Skin of body (tissue), 3 donors: ENCODE measurements at places on chromosomes 2 and 18.

GRCh38 chr18:78704971-78705461 lies 274.6 kb upstream of the SALL3 start:
- no peak for DNase-seq

DNA sequence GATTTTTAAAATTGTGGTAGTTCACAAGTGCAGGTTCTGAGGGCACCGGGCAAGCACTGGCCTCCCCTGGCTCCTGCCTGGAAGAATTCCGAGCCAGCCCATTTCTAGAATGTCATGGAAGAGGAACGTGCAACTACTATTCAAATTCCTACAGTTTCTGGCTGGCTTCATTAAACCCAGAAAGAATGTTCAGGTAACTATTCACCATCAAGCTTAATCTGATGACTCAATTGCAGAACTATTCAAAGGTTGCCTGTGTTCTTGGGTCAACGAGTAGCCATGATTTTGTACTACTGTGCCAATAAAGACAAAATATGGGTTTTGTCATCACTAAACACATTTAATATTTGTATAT lies 14.3 kb upstream of the MFF start:
- DNase-seq: no peak

DNA sequence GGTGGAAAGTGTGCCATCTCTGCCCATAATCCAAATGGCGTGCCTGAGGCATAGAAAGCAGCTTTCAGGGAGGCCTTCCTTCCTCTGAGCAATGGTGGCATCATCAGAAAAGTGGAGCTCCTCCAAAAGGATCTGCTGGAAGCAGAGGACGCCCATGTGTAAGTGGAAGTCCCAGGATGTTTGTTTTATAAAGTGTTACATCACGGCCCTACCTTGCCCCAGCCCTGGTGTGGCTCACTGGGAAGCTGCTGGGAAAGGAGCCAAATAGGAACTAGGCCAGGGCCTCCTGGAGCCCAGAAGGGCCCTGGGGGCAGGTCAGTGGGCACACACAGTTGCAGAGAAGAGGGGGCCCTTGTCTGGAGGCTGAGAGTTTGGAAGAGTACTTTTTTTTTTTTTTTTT lies 4.2 kb upstream of the ODC1 start:
- no peak for DNase-seq

DNA sequence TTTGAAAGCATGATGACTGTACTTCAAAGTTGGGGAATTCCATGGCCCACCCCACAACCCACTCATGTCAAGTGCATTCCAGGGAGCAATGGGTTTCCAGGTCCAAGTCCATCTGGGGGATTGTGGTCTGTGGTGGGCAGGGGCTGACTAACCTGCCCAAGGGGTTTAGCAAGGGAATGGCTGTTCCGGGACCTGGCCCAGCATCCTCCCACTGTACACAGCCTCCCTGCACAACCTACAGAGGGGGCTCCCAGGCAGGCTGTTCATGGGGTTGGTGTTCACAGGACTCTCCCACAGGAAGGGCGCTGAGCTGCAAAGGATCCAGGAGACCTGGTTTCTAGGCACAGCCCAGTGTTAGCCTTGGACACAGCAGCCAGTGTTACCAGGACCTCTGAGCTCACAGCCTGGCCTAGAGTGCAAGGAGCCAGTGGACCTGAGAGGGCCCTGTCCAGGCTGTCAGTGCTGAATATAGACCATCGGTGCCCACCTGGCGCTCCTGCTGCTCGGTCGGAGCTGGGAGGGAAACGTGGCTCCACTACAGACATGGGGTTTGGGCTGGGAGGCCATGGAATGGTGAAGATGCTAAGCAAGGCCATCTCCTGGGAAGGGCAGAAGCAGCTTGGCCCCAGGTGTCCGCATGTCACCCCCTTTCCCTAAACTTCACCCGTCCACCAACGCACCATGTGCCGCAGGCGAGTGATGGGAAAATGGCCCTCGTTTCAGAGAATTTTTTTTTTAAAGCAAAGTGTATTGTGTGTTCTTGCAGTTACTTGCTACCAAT lies 317.2 kb downstream of the GBX2 start:
- DNase-seq: no peak

DNA sequence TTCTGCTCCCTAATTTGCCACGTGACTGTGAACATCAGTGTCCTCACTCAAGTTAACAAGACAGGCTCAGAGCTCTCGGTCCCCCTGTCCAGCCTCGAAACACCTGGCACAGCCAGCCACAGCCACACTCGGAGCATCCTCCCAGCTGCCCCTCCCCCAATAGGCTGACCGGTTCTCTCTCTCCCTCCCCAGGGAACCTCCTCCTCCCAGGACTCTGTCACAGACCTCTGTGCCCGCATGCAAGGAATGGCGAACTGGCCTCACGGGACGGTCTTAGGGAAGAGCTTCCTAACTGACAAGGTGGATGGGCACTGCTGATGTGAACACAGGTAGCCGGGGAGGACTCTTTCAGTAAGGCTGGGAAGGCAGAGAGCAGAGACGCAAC lies 18.8 kb downstream of the CYP26B1 start:
- DNase-seq: no peak

DNA sequence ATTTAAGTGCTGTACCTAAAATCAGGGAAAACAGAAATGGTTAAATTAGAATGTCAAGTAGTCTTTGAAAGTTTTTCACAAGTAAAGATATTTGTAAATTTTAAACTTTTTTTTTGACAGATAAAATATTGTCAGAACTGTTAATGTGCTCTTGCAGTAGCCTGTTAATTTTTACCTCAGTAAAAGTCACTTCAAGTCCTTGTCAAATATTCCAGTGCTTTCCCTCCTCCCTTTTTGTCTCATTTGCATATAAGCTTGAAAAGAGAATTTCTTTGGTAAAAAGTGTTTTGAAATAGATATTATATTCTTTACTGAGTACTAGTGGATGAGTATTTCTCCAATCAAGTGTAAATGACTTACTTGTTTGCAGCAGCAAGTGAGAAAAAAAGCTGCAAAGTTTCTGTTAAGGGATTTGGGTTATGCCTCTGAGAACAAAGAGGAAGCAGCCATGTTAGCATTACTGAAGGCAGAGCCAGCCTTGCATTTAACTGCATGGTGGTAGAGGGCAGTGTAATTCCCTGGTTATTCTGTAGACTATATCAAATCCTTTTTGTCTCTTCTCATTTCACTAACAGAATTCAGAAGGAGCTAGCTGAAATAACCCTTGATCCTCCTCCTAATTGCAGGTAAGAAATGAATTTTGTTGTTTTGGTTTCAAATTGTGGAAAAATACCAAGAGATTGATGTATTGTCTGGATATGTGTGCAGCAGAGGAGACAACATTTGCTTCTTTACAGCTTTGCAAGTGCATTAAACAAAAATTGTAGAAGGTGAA lies 3.2 kb downstream of the UBE2E3 start:
- peak; percentile 85 for DNase-seq

DNA sequence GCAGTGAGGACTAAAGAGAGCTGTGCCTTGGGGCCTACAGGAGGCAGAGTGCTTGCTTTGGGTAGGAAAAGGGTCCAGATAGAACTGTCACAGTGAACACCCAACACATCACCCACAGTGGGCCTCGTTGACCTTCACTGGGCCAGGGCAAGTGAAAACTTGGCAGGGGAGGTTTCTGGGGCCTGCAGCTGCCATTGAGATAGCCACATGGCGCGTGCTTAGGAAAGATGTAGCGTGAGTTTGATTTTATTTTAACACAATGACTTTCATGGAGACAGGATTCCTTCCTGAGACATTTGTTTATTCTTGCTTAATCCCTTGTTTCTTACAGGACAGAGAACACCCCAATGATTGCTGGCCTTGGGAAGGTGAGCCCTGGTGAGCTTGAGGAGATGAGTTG lies 9.3 kb upstream of the ESPNL start:
- DNase-seq: no peak

DNA sequence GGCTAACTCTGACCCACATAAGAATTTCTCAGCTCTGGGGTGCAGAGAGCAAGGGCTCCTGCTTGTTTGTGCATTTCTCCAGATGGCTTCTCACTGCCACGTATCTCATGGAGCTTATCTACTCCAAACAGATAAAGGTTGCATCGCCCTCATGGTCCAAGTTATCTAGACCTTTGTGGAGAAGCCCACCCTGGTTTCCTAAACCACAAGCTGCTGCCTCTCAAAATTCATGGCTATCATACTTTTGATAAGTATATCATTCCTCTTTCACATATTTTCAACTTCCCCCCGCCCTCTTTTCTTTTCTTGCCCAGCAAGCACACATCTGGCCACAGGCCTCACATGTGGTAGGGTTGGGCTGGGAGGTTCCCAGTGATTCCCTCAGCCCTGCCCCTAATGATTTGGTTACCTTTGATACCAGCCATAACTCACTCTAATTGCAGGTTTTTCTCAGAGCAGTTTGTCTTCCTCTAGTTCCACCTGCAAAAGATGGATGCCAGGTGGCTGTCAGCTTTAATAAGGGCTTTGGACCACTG lies 146.0 kb downstream of the RHBDD1 start:
- no peak for DNase-seq

GRCh38 chr2:8803658-8804379 lies 33.6 kb downstream of the KIDINS220 start:
- DNase-seq: no peak

GRCh38 chr2:190976521-190976920 lies 37.5 kb downstream of the STAT1 start:
- DNase-seq: no peak

- DNase-seq: no peak
These were observed 125.4 kb downstream of the CLIP4 start for GRCh38 chr2:29240601-29241000.

DNA sequence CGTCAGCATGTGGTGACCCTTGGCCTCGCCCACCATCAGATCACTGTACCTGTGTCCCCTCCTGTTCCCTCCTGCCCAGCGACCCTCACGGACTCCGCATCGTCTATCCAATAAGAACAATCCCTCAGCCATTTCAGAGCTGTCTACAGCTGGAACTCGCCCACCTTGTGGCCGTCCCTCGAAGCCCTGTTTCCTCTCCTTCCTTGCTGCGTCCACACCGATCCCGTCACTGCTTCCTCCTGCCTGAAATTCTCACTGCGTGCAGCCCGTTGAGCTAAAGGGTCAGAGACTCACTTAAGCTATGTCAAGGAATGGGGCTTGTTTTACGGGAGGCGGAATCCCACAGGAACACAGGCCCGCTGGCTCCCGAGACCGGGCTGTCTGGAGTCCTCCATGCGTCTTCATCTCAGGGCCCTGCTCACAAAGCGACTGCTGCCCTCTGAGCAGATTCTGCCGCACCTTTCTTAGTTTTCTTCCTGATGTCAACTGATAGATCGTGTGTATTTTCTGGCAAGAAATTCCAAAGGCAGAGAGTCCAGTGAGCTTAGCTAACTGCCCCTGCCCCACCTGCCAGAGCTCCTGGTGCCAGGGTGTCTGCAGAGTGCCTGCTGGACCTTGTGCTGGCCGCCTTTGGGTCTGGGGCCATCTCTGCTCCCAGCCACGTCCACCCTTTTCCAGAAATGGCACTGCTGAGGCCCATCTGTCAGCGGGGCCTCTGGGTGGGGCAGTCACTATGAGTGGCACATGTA lies 35.3 kb downstream of the KLHL29 start:
- DNase-seq: no peak

GRCh38 chr2:25341753-25342371 lies at the start of gene DNMT3A:
Gene DNMT3A (minus strand): TSS chr2:25341925. CDS start chr2:25313984, 27,941 bp downstream.
- peak; percentile 61 for DNase-seq

- DNase-seq: no peak
These were observed 215.5 kb upstream of the HAAO start for GRCh38 chr2:43007901-43008300.
